ENCODE measurements at places on chromosomes 4 and X. TPM values are rescaled to one million over a fixed set of nuclear protein-coding genes. Genes with fewer than 3 reads are reported as not detected.
A peak's percentile ranks its signal among the peaks of the same experiment; 100 is the strongest.

- no peak for DNase-seq
These were observed 7.8 kb downstream of the GATB start for GRCh38 chr4:151753056-151753455.

GRCh38 chrX:30364229-30364628 lies 55.0 kb upstream of the NR0B1 start:
- no peak for DNase-seq

DNA sequence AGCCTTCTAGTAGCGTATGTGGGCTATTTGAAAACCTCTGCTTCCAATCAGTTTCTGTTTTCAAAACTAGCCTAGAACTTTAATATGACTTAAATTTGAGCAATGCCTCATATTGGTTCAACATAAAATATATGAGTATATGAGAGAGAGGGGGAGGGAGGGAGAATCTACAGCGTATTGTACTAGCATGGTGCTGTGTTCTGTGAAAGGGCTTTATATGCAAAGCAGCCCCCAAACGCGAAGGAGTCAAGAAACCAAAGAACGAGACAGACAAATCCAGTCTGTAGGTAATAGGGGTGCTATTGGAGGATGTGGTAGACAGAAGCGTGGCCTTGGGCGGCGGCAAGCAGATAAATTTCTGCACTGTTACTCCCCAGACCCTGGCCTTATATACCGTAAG lies 784 bp upstream of the ANXA5 start:
- no peak for DNase-seq

- no peak for DNase-seq
These were observed 97.7 kb upstream of the RBPJ start for GRCh38 chr4:26223155-26223554.

DNA sequence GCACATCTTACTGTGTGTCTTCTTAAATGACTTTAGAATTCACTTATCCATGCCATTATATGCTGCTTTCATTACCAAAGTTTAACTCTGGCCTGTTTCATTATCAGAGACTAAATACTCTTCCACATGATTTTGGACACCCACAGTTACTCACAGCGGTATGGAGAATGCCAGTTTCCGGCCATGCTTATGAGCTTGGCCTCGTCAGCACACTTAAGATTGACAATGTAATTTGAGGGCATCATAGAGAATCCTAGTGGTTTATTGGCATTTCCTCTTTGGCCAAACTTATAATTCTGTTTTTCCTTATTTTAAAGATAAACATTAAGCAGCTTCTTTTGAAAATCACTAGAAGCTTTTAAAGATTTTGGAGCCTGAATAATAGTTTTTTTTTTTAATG lies 104.5 kb downstream of the IRF2 start:
- no peak for DNase-seq

GRCh38 chr4:26723216-26723615 lies 137.4 kb upstream of the STIM2 start:
- no peak for DNase-seq

DNA sequence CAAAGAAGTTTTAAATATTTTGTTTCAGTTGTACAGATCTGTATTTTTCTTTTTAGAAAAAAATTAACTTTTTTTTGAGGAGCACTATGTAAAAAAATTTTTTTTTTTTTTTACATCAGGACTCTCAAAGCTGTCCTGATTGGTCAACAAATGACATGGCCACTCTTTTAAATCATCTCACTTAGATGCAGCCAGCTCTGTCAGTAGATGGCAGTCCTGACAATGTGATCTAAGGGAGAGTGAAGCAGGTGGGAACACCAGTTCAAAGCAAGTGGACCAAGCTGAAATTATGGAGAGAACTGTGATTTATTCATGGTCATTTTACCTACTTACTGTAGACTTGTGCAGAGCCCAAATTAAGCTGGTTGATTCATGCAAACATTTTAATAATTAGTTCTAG lies 174.7 kb upstream of the GPRIN3 start:
- no peak for DNase-seq

DNA sequence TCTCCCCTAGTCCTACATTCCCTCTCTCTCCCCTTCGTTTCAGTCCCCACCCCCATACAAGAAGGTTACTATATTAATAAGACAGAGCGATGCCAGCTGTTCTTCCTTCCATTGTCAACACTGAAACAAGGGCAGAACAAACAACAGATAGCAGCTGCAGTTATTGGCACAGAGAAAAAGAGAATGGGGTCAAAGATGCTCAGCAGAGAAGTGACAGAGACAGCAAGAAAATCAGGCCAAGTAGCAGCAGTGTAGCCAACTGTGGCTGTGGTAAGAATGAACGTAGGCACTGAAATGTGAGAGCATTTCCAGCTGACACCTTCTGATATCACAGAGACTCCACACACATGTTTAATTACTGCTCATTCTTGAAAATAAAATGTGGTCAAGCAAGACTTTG lies 641.8 kb downstream of the FSTL5 start:
- peak; percentile 8 for DNase-seq

GRCh38 chr4:56637791-56638190 lies 43.3 kb downstream of the HOPX start:
- no peak for DNase-seq

- no peak for DNase-seq
These were observed 79.4 kb downstream of the ADGRG4 start for GRCh38 chrX:136380010-136380769.

DNA sequence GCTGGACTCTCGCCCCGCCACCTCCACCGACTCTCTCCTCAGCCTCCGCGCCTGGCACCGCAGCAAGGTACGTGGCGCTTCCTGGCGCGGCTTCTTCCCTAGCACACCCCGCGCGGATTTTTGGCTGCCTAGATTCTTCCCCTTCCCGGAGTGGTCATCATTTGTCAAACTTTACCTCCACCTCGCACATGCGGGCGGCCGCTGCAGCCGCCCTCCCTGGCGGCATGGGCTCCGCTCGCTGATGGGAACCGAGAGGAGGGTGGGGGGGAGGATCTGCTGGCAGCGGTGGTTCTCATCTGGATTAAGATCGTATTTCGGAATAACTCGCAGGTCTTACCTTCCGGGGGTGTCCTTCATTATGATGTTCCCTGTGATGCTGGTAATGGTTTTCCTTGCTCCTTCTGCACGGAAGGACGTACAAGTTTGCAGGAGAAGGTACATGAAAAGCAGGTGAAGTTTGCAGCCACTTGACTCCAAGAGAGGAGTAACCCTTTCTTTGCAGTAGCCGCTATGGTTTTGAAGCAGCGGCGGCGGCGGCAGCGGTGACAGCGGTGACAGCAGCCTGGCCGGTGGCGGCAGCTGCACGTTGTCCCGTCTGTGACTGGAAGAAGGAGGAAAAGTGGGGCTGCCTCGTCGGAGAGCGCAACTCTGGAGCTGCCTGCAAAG lies 2183.9 kb upstream of the TENM3 start:
- no peak for DNase-seq

DNA sequence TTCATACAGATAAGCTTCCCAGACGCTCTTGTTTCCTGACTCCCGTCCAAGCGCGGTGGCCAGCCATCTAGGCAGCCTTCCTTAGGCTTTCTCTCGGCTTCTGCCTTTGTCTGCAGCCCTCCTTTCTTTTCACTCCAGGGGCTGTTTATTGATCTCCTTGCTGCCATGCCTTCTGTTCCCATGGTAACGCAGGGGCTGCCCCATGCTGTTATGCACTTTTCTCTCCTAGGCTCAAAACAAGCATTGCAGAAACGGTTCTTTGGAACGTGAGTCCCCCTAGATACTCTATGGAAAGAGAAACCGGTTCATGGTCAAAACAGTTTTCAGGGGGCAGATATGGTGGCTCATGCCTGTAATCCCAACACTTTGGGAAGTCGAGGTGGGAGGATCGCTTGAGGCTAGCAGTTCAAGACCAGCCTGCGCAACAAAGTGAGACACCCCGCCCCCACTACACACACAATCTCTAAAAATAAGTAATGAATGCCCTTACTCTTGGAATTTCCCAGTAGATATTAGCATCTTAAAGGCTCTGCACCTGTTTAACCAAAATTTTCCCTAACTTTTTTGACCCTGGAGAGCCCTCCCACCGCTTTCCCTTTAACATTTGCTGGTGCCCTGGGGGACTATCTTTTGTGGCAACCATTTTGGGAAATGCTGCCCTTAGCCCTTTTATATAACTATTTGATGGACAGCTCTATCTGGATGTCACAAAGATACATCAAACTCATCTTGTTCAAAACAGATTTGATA lies 53.9 kb upstream of the ZNF157 start:
- DNase-seq: no peak

- no peak for DNase-seq
These were observed 4.6 kb downstream of the RASSF6 start for GRCh38 chr4:73615613-73616012.

GRCh38 chr4:43339435-43339834 lies 446.9 kb downstream of the GRXCR1 start:
- no peak for DNase-seq

DNA sequence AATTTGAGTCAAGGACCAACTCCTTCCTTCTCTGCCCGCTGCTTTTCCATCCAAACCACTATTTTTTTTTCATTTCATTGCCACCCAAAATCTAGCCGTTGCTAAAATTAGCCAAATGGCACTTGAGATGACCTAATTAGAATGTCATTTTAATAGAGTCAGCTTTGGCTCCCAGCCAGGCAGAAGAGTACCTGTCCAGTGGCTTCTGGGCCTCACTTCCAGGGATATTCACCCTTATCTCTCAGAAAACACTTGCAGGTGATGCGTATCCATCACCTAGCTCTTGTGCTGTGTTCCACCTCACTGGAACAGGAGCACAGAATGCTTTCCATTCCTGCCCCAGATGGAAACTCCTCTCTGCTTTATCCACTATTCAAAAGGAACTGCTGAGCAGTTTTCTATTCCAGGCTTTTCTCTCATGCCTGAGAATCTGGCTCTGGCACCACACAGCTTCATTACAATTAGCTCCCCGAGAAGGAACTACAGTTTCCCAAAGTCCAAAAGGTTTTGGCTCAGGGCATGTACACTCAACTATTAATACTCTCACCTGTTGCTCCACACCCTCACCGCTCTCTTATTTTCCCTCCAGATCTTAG lies 18.5 kb downstream of the MAGEA9B start:
- DNase-seq: no peak

DNA sequence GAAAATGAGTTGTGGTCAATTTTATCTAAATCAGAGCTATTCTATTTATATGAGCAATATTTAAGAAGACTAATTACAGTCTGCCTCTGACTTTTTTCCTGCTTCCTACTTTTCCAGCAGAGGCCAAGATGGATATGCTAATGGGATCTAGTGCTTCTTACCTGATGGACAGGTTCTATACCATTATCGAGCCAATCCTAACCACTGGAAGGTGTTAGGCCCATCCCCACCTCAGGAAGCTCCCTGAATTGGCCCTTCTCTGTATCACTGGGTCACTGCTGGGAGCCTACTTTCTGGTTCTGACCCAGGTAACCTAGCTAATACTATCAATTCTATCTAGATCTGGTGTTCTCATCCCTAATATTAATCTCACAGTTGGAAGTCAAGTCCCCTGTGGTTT lies 577 bp upstream of the YIPF7 start:
- no peak for DNase-seq

GRCh38 chr4:151418385-151418784 lies 9.4 kb downstream of the FHIP1A start:
- DNase-seq: no peak

- DNase-seq: no peak
These were observed 46.8 kb upstream of the PDE5A start for GRCh38 chr4:119675391-119675790.

DNA sequence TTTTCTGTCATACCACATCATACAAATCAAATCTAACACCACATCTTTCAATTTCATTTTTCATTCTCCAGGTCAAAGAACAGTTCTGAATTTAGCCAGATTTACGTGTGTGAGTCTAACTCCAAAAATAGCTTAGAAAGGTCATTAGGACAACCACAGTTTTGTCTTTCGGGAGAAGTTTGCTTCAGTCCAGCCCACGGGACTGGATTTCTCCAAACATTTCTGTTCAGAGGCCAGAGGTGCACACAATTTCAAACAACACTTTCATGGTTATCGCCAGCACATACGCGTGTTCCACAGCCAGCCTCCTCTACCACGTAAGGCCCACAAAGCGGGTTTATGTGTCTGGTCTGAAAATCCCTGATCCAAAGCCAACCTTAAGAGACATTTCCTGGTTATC lies 65.9 kb downstream of the VEGFC start:
- no peak for DNase-seq

DNA sequence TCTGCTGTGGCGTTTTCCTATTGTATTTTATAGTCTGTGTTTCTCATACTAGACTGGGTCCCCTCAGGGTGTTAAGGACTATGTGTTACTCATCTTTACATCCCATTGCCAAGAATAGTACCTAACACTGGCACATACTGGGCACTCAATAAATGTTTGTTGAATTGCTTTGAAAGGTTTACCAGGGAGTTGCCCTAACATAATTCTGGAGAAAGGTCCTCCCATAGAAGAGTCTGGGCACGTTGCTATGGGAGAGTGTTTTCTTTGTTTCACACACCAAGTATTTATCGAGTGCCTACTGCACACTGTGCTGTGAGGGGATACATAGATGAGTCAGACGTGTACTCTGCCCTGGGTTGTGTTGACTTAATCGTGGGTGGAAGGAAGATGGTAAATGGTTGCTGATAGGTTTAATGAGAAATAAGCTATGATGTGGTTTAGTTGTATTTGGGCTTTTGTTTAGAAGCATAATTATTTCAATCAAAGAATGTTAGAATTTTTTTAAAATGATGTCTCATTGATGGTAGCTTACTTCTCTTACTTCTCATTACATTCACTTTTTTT lies 42.9 kb downstream of the AFF1 start:
- DNase-seq: no peak

- no peak for DNase-seq
These were observed 217.4 kb upstream of the AADAT start for GRCh38 chr4:170307182-170307581.

DNA sequence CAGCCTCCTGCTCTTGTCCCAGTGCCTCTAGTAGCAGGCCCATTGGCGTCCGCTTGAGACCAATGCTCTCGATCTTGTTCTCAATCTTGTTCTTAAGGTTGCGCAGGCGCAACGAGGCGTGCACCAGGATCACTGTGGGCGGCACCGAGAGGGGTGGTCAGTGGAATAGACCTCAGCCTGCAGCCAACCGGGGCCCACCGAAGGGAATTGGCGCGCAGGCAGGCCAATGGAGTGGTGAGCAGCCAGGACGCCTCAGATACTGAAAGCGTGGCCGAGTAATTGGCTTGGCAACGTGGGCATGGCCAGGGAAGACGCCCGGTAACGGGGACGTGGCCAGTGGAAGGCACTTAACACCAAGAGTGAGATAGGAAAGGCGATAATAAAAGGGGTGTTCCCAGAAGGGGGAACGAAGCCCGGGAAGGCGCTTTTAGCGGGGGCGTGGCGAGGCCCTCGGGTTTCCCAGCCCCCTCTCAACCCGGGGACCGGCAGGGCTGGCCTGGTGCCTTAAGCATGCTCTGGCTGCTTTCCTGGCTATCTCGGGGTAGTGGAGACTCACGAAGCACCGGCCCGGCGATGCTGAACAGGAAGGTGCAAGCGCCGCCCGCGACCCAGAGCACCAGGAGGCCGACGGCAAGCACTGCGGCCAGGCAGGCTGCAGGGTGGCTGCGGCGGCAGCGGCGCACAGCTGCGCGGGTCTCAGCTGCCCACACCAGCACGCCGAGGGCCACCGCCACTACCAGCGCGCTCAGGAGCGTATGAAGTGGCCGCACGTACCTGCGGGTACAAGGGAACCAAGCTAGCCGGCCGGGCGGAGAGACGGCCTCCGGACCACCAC lies 1.7 kb downstream of the PRAF2 start:
- peak; percentile 49 for DNase-seq

The TEX28 gene
- polyA plus RNA-seq: not detected

The CPLX1 gene
- polyA plus RNA-seq: 0.40 TPM

The TCEAL6 gene
- not detected for polyA plus RNA-seq

The NR3C2 gene
- 14.1 TPM for polyA plus RNA-seq

The CA5B gene
- 4.5 TPM for polyA plus RNA-seq

The RNF175 gene
- 0.15 TPM for polyA plus RNA-seq
